Stimulated activated CD4-positive, alpha-beta T cell treated with anti-CD3 and anti-CD28 coated beads, TNF-alpha, amount 100 ng/mL, for 1 hour (primary cell): ENCODE measurements at places on chromosomes 3 and 15.

DNA sequence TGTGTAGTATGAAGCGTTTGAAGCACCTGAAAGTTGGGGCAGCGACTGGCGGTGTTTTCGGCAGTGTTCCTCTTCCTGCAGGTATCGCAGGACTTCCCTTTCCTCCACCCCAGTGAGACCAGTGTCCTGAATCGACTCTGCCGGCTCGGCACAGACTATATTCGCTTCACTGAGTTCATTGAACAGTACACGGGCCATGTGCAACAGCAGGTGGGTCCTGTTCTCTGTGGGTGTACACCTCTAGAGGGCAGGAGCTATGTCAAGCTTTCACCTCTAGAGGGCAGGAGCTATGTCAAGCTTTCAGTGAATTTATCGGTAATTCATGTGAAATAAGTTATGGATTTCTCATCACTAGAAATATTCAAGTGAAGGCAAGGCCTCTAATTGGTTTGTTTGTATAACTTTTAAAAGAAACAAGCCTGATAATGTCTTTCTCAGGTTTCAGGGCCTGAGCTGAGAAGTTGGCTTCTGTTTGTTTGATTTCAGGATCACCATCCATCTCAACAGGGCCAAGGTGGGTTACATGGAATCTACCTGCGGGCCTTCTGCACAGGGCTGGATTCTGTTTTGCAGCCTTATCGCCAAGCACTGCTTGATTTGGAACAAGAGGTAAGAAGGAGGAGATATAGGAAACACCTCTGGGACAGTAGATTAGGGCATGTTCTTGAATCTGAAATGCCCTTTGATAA is 5.3 kb downstream of the TUBGCP4 start:
- DNase-seq = no peak

DNA sequence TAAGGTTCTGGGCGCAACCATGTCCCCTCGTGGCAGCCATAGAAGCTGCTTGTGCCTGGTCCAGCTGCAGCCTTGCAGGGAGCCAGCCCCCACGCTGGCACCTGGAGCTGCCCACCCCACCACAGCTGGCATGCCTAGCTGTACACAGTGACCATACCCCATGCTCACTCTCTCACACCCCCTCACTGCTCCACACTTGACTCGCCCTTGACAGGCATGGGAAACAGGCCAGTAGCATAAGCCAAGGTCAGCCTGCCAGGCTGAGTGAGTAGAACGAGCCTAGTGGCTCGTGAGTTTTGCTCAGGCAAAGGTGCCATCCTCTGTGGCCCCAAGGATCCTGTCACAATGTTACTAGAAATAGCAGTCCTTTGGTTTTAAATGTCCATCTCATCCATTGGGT is 52.7 kb upstream of the CADM2 start:
- DNase-seq = no peak

DNA sequence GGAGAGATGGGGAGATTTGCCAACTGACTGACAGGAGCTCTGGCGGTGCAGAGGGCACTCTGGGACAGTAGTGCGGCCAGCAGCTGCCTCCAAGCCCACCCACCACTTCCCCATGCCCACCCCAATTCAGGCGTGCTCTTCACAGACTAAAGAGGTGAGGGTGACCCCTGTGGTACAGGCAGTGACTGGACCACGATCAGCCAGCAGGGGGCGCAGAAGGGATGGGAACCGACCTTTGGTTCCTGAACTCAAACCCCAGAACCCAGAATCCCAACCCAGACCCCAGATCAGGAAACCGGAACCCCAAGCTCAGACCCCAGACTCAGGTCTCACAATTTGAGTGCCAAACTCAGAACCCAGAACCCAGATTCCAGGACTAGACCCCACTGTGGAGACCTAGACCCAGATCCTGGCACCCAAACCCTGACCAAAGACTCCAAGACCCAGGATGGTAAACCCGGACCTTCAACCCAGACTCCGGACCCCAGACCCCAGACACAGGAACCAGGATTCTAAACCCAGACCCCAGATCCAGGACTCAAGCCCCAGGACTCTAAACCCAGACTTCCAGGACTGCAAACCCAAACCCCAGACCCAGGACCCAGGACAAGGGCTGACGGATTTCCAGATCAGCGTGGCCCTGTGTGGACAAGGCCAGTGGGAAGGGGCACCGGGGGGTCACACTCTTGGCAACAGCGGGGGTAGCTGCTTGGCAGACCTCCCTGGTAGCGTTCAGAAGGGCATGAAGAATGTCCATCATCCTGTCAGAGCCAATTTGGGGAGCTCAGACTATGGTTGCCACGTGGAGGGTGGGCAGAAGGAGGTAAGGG is 3.7 kb upstream of the MYL3 start:
- peak; percentile 69 for DNase-seq

DNA sequence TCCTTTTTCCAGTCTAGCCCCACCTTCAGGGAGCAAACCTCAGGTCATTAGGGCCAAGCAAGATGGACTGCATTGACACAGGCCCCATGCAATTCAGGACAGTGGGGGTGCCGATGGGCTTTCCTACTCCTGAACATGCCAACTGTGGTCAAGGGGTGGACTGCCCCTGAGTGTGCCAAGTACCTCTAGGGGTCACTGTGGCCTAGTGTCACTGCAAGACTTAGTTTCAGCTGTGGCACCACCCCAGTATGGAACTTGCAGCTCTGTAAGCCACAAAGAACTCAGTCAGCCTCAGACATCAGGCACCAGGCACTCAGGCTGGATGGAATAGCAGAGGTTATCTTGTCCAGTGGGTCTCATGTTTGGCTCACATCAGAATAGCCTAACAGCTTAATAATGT is 32.3 kb downstream of the EXOG start:
- DNase-seq = no peak

GRCh38 chr3:85780806-85781205 is 822.0 kb downstream of the CADM2 start:
- DNase-seq = no peak

DNA sequence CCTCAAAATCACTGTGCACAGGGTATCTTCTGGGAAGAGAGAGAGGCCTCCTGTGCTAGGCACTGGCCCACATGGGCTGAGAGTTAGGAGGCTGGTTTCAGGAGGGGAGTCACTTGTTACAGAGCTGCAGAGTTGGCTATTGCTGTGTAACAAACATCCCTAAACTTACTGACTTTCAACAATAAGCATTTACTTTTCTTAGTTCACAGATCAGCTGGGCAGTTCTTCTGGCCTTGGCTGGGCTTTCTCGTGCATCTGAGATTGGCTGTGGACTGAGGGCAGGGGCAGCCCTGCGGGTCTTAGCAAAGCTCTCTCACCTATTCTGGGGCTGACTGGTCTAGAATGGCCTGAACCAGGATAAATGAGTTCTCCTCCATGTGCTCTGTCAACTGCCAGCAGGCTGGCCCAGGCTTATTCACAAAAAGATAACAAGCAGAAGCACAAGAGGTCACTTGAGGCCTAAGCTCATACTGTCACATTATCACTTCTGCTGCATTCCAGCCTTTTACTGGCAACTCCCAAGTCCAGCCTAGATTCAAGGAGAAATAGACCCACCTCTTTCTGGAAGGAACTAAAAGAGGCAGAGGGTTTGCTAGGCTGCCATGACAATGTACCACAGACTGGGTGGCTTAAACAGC is 17.2 kb upstream of the RBSN start:
- DNase-seq = no peak
